Cardiac muscle cell (in vitro differentiated cells and primary cell): ENCODE measurements at places on chromosomes 16 and 17.

DNA sequence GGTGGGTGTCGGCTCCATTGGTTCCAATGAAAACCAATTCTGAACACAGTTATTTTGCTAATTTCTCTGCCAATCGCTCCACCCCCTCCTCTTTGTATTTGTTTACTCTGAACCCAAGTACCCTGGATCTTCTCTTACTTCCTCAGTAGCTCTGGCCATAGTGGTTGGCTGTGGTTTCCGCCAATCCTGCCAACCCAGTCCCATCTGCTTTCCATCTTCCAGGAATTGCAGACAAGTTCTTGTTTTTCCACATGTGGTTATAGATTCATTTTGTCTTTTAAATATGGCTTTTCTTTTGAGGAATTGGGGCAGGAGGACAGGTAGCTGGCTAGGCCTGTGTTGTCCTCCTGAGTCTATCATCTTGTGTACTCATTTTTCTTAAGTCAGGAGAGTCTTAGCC lies 92.0 kb downstream of the CYLD start:
- no peak for DNase-seq

GRCh38 chr16:57679767-57680482 lies 11.8 kb downstream of the ADGRG3 start:
- DNase-seq = no peak

GRCh38 chr17:61724777-61725176 lies 133.8 kb upstream of the NACA2 start:
- DNase-seq = no peak

DNA sequence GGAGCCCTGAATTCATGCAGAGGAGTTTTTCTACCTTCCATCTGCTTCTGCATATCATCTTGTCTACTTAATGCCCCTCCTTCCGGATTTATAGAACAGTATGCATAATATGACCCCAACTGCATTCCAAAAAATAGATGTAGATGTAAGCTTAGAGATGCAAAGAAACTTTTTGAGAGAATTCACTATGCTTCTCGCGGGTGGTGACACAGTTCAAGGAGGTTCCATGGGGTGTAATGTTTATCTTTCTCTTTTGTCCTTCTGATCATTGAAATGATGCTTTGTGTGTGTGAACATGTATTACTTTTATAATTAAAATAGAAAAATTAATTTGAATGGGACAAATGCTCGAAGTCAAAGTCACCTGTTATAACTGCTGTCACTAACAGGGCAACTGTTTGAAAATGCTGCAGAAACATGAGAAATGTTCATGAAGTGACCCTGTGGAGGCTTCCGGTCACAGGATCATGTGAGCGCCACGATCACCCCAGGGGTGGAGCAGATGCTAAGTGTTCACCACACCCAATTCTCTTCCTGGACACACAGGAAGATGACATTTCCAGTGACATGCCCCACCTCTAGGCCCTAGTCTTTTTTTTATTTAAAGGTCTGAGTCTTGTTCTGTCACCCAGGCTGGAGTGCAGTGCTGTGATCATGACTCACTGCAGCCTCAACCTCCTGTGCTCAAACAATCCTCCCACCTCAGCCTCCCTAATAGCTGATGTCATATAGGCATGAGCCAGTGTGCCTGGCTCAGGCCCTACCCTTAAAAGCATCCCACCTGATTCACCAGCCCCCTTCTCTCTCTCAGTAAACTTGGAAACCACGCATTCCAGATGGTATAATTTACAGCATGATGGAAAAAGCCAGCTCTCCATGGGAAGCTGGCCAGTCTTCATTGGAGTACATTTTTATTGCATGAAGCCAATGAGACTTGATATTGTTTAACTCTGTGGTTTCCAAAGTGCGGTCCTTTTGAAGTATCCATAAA lies 21.0 kb upstream of the AGRP start:
- no peak for DNase-seq

- no peak for DNase-seq
Measured at GRCh38 chr16:87042551-87043230, 274.5 kb downstream of the C16orf95 start.

DNA sequence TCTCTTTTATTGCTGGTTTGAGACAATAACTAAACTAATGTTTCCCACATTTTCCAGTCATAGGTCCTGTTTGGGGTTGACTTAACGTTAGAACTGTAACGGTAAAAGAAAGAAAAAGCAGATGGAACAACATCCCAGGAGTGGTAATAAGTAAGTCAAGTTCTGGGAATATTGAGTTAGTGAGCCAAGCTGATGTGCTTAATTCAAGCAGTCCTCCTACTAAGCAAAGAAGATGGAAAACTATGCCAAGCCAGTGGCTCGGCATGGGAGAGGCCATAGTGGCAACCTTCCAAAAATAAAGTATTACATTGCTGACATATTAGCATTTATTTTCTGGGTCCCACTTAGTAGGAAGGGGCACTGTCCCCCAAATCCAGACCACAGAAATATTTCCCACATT lies 161.7 kb upstream of the CDH5 start:
- peak; percentile 86 for DNase-seq

DNA sequence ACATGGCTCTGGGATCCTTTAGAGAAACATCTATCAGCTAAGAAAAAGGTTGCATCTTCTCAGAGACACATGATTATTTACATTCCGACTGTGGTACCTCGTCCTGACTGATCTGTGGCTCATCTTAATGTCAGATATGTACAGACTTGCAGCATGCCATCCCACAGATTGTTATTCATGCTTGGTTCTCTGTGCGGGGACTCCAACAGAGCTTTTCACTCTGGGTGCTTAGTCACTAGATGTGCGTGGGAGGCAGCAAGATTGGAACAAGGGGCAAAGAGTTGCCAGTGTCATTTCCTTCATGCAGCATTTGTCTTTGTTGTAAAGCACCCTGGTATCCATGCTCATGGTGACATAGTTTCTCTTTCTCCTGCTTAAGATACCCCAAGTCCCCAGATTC lies 179.1 kb upstream of the CACNG5 start:
- DNase-seq = no peak

- no peak for DNase-seq
Measured at GRCh38 chr16:80040814-80041213, 440.3 kb upstream of the MAF start.

- DNase-seq = peak; percentile 67
Measured at GRCh38 chr16:381012-381788, 578 bp downstream of the PGAP6 start.

DNA sequence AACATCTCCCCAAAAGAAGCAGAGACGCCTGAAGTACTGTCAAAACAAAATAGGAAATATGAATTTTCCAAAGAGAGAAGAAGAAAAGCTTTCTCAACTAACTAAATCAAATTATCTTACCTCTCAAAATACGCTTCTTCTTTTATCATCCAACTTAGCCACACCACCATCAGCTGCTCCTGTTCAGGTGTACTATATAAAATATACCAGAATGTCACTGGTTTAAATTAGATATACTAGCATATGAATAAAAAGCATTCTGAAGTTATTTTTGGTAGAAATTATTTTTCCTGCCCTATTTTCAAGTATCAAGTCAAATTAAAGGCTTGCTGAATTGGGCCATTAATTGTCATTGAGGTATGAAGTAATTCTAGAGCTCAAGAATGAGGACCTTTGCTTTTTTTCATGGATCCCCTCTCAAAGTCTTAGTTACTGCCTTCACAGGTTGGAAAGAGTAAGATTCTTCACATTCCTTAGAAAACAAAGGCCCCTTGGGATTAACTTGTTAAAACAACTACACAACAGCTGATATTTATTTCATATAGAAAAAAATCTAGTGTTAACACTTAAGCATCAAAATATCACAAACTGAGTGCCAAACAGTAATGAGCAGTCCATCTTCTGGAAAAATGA lies 30.1 kb downstream of the INTS2 start:
- DNase-seq = no peak

DNA sequence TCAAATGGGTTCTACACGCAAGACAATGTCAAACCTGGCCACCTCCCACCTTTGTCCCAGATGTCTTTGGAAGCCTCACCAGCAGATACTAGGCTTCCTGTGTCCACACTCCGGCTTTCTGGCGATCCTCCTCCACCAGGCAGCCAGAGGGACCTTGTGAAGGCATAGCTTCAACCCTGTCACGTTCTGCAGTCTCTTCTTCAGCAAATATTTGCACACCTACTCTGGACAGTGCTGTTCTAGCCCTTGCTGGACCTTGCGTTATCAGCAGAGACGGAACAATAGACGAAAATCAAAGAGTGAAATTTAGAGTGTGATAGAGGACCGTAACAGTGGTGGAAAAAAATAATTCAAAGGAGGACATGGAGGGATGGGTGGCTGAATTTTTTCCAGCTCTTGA lies 38.5 kb upstream of the KIFC3 start:
- no peak for DNase-seq

GRCh38 chr17:77592106-77592865 lies 366.2 kb upstream of the TNRC6C start:
- DNase-seq = no peak

DNA sequence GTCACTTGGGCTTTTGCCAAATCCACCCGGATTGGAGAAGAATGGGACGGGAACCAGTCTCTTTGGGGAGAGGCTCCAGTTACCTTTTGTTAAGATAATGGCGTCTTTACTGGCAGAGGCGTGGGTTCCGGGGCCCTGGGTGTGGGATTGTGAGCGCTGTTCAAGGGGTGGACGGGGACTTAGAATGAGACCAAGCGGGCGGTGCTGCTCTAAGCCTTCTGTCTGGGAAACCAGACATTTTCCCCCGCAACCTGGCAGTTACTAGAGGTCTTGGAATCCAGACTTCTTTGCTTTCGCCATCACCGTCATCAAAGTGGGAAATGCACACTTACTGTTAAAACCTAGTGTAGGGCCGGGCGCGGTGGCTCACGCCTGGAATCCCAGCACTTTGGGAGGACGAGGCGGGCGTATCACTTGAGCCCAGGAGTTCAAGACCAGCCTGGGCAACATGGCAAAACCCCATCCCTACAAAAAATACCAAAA lies 706 bp downstream of the TEN1 start:
- no peak for DNase-seq

DNA sequence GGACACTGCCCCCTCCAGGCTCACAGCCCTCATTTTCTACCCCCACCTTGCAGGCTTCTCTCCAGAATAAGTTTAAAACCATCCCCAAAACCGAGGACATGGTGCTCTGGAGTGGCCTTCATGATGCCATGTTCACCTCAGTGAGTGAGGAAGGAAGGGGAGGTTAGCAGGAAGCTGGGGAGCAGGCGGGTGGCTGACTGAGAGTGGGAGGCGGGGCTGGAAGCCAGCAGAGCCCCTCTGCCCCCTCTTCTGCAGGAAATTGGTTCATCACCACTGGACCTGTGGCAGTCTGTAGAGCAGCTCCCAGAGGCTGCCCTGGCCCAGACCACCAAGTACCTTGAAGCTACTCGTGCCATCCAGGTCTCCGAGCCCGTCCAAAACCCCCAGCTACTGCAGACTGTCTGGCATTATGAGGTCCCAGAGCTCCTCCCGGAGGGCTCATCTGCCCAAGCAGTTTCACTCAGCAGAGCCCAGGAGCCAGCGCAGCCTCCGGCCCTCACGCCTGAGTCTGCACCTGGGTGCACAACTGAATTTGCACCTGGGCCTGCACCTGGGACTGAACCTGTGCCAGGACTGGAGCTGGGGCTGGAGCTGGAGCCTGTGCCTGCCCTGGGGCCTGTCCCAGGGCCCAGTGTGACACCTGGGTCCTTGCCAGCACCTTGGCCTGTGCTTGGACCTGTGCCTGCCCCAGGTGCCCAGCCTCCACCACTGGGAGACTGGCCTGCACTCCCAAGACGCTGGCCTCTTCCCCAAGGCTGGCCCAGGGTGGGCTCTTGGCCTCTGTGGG lies 19.0 kb downstream of the C16orf96 start:
- DNase-seq = no peak

DNA sequence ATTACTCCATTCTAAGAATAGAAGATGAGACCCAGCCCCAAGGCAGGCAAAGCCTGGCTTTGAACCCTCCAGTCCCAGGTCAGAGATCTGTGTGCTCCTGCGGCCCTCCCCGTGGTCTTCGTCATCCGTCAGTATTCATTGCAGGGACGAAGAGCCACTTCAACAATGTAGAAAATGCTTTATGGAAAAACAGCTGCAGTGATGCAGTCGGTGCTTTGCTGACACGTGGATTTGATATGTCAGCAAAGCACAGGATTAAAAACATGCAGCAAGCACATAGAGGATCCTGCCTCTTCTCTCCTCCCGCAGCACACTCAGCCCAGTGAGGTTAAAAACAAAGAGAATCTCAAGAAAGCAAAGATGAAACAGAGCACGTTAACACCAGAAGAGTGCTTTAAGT lies 117.1 kb upstream of the AXIN2 start:
- peak; percentile 7 for DNase-seq

DNA sequence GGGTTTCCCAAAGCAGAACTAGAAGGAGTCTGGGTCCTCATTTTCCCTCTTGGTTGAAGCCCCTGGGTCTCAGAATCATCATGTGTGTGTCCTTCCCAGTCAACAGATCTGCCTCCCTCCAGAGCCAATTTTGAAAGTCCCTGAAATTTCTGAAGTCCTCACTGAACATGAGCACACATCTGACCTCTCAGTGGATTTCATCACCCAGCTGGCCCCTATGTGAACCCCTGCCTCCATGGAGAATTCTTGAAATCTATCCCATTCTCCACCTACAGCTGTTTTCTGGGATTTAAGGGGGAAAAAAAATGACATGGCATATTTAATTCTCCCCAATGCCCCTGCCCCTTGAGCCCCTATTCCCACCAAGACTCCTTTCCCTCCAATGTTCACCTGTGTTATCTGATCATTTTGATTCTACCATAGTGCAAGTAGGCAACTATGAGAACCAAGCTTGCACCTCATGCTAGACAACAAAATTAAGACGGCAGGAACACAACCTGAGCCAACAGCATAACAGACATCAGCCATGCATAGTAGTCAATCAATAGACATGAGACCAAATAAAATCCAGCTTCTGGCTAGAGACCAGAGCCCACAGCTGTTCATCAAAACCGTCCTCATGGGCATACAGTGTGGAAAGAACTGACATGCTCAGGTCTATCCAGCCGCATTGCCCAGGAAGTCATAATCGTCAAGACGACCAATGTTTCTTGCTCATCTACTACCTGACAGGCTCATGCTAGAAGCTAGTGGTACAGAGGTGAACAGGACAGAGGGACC lies 14.9 kb downstream of the SOX9 start:
- DNase-seq = no peak

DNA sequence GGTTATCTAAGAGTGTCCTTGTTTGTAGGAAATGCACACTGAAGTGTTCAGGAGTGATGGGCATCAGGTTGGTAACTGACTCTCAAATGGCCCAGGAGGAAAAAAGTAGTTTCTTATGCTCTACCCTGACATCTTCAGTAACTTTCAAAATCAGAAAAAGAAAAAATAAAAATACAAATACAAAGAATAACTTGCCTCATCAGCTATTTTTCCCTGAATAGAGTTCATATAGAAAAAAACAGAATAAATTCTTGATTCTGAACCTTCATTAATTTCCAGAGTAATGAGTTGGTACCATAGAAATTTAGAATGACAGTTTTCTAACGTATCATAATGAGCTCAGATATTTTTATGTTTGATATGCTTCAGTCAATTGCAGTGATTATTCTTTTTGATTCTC lies 27.2 kb upstream of the HYDIN start:
- DNase-seq = no peak

- no peak for DNase-seq
Measured at GRCh38 chr17:71402661-71403141, 718.1 kb upstream of the SOX9 start.

- no peak for DNase-seq
Measured at GRCh38 chr16:67075331-67075730, 34.4 kb upstream of the PHAF1 start.

GRCh38 chr17:83194186-83194561 lies 114.8 kb downstream of the METRNL start:
- no peak for DNase-seq

GRCh38 chr17:29155966-29156338 lies 24.2 kb downstream of the MYO18A start:
- DNase-seq = peak; percentile 51

- peak; percentile 40 for DNase-seq
Measured at GRCh38 chr17:43092901-43093300, 32.3 kb downstream of the BRCA1 start.
